ENCODE measurements at places on chromosomes 3 and 15.

DNA sequence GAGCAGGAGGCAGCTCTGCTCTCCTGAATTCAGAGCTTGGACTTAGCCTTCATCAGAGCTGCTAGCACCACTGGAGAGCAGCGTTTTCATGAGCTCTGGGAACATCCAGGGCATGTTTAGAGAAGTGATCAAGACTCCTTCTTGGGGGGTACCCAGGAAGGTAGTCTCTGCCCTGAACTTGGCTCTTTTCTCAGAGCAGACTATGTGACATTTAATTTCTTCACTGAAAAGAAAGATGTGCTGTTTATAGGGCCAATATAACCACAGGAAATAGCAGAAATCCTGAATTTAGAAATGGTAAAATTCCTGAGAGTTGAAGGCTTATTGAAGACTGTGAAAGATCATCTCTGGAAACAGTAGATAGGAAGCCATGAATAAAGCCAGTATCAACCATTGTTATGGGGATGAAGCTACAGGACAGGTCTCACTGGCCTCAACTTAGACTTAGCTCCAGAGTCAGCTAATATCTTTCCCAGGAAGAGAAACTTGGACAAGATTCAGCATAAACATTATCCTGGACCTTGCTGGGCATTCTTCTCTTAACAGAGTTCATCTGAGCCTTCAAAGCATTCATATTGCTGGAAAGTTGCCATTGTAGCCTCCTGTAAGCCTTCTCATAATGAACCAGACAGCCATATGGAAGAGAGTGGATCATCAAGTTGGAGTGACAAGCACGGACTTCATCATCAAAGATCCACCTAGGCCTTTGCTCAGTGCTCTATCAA, 386.6 kb upstream of the THBS1 start:
- DNase-seq: no peak

DNA sequence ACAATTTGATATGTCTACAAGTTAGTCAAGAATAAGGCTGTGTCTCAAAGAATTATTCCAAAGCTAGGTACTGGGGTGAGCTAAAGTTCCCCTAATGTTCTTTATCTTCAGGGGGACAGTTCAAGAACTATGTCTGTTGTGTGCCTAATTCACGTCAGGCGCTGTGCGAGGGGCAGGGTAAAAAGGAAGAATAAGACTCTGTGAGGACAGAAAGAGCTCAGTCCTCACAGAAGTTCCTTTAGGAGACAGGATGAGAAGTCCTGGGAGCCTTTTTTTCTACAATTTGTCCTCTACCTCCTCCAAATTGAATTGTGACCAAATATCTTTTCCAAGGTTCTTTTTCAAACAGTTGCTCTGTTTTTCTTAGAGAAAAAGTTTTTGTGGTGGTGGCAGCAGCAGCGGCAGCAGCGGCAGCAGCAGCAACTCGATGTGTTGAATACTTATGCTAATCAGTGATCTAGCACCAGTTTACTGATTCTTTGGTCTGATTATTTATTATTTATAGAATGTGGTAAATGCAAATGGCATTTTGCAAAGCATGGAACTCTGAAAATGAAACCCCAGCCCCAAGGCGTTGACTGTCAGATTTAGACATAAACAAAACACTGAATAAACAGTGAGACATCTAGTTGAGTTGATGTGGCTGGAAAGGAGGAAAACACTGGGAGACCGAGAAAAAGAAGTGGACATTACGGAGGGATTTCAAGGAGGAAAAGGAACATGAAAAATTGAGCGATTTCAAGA, 88.6 kb downstream of the GTPBP8 start:
- DNase-seq: no peak

DNA sequence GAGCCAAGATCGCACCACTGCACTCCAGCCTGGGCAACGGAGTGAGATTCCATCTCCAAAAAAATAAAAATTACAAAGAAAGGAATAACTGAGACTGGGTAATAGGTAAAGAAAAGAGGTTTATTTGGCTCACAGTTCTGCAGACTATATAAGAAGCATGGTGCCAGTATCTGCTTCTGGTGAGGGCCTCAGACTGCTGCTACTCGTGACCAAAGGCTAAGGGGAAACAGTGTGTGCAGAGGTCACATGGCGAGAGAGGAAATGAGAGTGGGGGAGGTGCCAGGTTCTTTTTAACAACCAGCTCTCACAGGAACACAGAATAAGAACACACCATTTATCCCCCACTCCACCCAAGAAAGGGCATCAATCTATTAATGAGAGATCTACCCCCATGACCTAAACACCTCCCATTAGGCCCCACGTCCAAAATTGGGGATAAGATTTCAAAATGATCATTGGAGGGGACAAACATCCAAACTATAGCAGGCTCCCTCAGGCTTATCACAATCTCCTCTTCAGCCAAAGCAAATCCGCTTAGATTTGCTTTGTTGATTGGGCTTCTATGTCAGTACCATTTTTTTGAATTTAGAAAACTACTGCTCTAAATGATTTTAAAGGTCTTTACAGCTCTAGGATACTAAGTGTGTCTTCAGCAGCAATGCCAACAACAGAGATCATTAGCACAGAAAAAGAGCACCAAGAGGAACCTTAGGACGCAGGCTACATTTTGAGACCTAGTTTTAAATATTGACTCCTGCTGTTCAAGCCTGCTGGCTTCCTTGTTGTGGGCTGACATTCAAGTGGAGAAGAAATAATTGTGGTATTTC, 84.2 kb upstream of the TBL1XR1 start:
- no peak for DNase-seq

DNA sequence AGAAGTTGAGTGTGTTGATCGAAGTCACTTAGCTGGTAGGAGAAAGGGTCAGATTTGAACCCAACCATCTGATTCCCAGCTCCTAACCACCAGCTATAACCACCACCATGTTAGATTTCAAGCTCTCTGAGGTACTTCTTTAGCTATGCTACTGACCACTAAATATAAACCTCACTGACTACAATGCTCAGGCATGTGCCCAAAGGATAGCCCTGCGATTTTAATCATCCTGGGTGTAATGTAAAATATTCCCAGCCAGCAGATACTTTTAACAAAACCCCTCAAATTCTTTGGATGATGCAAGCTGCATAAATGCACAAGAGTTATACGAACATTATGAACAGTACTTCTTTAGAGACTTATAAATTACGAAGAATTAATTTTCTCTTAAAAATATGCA, 115.2 kb upstream of the TSC22D2 start:
- DNase-seq: no peak

DNA sequence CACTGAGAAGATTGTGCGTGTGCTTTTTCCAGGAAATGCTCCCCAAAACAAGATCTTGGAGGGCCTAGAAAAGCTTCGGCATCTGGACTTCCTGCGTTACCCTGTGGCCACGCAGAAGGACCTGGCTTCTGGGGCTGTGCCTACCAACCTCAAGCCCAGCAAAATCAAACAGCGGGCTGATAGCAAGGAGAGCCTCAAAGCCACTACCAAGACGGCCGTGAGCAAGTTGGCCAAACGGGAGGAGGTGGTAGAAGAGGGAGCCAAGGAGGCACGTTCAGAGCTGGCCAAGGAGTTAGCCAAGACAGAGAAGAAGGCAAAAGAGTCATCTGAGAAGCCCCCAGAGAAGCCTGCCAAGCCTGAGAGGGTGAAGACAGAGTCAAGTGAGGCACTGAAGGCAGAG, 4.8 kb downstream of the MAP1A start:
- no peak for DNase-seq

DNA sequence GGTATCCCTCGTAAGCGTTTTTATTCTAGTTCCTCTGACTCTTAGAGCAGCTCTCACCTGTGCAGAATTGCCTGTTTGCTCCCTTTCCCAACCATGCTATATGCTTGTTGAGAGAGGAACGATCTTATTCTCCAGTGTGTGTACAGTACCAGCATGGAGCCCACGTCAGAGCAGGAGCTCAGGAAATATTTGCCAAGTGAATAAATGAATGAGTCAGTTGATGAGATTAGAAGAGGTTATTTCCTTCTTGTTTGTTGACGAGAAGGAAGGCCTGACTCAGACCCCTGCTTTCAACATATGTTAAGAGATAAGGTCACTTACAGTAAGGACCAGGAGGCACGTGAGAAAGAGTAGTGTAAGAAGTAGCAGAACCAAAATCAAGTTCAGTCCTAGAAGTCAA, 106.3 kb upstream of the ABHD17C start:
- DNase-seq: no peak

DNA sequence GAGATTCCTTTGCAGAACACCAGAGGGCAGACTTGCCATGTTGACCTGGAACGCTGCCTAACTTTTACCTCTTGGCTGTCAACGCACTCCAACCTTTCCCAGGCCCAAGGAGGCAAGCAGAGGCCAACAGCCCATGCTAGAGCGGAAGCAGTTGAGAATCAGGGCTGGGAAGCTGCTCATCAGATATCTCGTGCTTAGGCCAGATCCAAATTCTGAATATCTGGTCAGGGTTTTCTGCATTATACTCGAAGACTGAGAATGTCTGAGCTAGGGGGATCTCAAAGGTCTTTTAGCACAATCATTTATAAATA, 2.5 kb downstream of the XIRP1 start:
- peak; percentile 49 for DNase-seq

- DNase-seq: peak; percentile 36
Measured at GRCh38 chr15:81106560-81106959, 27.5 kb upstream of the CFAP161 start.

DNA sequence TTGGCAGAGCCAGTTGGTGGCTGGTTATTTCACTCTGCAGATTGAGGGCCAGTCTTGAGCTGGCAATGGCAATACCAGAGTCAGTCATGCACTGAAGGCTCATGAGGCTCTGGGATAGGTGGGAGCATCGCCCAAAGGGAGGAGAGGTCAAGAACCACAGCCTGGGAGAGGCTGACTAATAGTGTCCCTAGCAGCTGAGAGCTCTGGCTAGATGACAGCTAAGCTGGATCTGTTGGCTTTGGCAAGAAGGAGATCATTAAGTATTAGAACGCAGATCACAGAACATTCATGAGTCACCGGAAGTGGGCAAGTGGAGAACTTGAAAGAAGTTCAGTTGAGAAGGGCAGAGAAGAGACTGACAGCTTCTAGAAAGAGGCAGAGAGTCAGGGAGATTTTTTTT, 521.1 kb downstream of the NR2F2 start:
- DNase-seq: no peak

DNA sequence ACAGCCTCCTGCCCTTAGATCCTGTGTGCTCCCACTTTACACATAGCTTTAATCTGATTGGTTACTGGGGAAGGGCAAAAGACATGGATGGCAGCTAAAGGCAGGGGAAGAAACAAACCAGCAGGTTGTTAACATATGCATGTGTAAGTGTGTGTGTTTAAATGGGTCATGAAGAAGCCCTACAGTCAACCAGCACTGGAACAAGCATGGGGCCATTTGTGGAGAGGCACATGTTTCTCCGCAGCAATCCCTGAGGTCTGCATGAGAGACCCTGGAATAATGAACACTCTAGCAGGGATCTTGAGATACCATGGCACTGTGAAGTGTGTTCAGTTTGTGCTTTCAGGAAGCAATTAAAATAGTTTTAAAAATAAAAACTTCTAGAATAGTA, 6.0 kb downstream of the KLF13 start:
- no peak for DNase-seq

GRCh38 chr3:133295944-133296917, 103.6 kb upstream of the BFSP2 start:
- DNase-seq: no peak

- no peak for DNase-seq
Measured at GRCh38 chr3:167287308-167287707, 92.8 kb downstream of the ZBBX start.

DNA sequence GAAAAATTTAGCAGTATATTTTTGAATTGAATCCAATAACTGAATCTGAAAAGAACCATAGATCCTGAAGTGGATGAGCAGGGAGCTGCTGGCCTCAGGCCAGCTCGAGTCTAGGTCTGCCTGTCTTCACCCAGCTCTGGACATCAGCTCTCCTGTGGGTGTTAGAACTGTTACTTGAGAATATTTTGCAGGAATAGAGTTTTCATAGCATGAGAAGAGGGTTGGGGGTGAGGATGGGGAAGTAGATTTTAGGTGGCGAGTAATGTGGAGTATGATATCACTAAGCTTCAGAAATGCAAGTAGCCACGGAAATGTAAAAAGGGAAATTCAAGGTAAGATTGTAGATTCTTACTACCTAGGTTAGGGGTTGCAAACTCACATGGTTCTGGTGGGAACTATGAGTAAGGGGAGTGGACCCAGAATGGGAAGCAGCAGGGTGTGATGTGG, 6.2 kb downstream of the RAB8B start:
- no peak for DNase-seq

DNA sequence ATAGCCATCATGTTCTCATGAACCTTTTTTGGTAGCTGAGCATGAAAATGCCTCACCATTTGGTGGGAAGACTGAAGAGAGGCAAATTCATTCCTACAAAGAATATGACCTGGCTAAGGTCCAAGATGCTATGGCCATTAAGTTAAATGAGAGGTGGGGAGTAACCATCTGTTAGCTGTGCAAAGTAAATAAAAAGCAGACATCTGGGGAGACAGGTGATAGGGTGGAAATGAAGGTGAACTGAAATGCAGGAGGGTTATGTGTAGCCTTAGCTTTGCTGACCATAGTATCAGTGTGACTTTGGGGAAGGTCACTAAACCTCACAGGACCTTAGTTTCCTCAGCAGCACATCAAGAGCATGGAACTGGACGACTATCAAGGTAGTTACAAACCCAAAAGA, 111.0 kb upstream of the STRIT1 start:
- DNase-seq: no peak

GRCh38 chr3:122233101-122233952, 49.9 kb downstream of the CASR start:
- DNase-seq: no peak

DNA sequence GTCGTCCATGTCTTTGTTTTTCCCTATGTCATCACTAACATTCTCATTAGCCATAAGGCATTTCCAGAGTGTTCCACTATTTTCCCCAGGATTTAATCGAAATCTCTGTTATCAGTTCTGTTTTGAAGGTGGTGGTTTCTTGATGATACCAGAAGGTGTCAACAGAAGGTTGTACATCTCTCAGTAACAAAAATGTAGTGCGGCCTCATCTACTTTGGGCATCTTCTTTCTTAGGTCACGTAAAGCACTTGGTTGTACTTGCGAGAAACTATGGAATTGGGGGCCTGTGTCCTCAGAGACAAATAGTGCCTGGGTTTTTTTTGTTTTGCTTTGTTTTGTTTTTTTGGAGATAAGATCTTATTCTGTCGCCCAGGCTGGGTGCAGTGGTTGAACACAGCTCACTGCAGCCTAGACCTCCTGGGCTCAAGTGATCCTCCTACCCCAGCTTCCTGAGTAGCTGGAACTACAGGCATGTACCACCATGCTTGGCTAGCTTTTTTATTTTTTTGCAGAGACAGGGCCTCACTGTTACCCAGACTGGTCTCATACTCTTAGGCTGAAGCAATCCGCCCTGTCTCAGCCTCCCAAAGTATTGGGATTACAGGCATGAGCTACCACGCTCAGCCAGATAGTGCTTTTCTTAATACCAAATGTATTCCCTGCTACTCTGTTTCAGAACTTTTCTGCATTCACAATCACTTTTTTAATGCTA, 61.2 kb upstream of the FURIN start:
- DNase-seq: no peak
